ENCODE measurements at places on chromosomes 1 and 21. TPM values are rescaled to one million over a fixed set of nuclear protein-coding genes. Genes with fewer than 3 reads are reported as not detected.
A peak's percentile ranks its signal among the peaks of the same experiment; 100 is the strongest.

- no peak for DNase-seq
Observed at GRCh38 chr1:239574112-239574511, 187.7 kb downstream of the CHRM3 start.

- DNase-seq: no peak
Observed at GRCh38 chr1:162380061-162380846, 1.3 kb upstream of the C1orf226 start.

GRCh38 chr1:161727256-161727924, 6.0 kb downstream of the FCRLB start:
- DNase-seq: no peak

CELA3A gene
- total RNA-seq: not detected

GRCh38 chr21:44567481-44568171, 5.9 kb upstream of the KRTAP10-4 start:
- DNase-seq: peak; percentile 34

DNA sequence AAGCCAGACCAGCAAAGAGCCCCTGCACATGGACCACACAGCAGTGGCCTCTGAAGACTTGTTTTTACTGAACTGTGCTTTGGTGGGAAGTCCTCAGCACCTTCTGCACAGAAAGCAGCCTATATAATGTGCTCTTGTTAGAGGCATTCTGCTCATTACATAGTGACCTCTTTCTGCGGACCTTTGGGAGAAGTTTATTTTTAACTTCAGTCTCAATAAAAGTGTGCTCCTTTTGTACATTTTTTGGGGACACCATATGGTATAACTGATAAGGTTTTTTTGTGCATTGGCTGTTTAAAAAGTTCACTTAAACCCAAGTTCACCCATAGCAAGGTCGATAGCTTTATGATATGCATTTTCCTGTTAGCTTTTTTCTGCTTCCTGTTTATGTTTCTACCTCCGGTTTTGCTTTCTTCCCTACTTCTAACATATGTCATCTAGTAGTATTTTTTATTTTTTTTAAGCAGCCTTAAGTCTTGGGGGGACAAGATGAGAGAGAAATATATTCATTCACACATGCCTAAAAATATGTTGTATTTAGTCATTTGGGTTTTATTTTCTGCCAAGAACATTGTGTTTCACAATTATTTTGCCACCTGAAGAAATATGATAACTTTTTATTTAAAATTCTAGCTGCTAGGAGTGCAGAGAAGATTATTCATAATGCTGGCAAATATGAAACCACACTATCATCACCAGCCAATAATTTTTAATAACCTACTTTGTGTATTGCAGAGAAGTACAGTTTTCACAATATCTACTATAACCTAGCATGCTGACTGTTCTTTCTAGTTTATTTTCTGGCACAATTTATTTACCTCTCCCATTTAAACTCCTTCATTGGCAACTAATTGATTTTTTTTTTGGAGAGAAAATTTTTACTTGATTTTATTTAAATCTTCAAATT, 22.9 kb upstream of the SLC19A2 start:
- DNase-seq: no peak

- DNase-seq: peak; percentile 65
Observed at GRCh38 chr1:225816643-225817538, 7.0 kb downstream of the EPHX1 start.

DNA sequence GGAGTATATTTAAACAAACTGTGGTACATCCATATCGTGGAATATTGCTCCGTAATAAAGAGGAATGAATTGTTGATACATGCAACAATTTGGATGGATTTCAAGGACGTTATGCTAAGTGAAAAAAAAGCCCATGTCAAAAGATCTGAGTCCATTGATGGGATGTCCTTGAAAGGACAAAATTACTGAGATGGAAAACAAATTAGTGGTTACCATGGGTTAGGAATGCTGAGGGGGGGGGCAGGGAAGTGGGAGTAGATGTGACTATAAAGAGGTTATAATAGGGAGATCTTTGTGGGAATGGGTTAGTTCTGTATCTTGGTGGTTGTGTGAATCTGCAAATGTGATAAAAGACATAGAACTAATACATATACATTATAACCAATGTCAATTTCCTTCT, 409.3 kb downstream of the SRGAP2C start:
- DNase-seq: no peak

SHISA4 gene
- 3.7 TPM for total RNA-seq

DNA sequence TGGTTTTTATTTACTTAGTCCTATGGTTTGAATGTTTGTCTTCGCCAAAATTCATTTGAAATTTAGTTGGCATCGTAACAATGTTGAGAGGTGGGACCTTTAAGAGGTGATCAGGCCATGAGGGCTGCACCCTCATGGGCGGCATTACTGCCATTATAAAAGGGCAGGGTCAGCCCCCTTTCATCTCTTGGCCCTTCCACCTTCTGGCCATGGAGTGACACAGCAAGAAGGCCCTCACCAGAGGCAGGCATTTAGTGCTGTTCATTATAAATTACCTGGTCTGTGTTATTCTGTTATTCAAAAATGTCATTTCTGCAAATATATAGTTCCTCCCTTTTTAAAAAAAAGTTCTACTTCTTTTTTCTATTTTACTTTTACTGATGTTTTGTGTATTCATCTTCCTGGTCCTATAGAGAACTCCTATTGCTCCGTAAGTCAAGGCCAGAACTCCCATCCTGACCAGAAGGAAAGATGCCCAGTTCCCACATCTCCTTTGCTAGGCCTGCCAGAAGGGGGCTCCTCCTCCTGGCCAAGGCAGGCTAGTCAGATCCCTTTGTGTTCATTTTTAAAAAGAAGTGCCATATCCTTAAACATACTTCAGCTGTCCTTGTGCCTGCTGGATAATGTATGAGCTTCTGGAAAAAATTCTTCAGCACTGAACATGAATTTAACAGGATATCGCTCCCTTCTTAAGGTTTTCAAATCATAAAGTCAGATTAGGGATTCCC, 10.0 kb upstream of the LBR start:
- peak; percentile 66 for DNase-seq

- no peak for DNase-seq
Observed at GRCh38 chr1:90919900-90920299, 101.9 kb downstream of the ZNF644 start.

GFI1 gene
- total RNA-seq: 0.48 TPM

CA6 gene
- total RNA-seq: not detected

MUTYH gene
- total RNA-seq: 126 TPM

CHI3L2 gene
- total RNA-seq: not detected

- no peak for DNase-seq
Observed at GRCh38 chr1:189567890-189568289, 909.8 kb downstream of the BRINP3 start.

ESPN gene
- 8.7 TPM for total RNA-seq

KRTAP19-8 gene
- total RNA-seq: not detected

GRCh38 chr21:44765231-44766013, 36.2 kb downstream of the UBE2G2 start:
- DNase-seq: peak; percentile 64

DNA sequence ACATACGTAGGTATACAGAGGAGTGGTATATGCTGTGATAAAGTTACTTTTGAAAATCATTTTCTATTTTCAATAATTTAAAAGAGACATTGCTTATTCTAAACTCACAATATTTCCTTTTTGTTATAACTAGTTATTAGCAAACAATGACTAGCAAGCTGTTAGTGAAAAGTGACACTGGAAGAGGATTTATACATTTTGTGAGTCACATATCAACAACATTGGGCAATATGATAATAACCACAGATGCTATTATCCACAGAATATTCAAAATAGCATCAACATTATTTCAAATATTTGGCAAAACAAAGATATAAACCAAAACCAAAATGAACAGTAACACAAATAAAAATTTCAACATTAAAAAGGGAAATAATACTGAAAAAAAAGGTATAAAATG, 104.0 kb upstream of the HP1BP3 start:
- DNase-seq: no peak

AMY1B gene
- not detected for total RNA-seq

ABCA4 gene
- total RNA-seq: 0.04 TPM

RNU1-4 gene
- total RNA-seq: under 0.01 TPM

DNA sequence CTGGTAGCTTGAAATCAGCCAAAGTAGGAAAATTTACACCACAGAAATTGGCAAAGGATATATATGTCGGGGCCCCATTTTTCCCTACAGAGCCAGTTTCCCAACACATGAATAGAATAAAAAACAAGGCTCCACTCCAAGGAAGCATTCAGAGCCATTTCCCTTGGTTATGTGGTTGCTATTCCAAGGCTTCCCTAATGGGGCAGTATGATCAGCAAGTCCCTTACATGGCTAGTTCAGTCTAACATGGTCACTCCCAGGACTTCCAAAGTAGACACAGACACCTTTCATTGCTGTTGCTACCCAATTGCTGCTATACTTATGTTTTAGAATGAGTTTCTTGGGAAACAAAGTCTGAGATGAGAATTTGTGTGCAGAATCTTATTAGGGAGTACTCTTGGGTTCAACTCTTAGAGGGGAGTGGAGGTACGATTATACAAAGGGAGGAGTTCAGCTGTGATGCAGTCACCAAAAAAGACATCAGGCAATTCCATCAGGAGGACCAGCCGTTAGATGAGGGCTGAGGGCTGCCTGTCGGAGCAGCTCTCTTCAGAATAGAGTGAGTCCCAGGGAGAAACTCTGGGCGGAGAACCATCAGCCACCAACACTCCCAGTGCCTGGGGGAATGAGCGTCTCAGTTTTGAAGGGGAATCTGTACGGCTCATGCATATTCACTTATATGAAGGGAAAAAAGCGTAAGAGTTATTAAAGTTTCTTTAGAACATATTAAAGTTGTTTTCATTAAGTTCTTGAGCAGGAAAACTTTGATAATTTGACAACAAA, 92.9 kb downstream of the C21orf91 start:
- DNase-seq: peak; percentile 66

MR1 gene
- total RNA-seq: not detected

GRCh38 chr1:108901106-108901505, 24.3 kb downstream of the GPSM2 start:
- no peak for DNase-seq

GRCh38 chr1:59520194-59520593, 223.3 kb downstream of the FGGY start:
- no peak for DNase-seq

DNA sequence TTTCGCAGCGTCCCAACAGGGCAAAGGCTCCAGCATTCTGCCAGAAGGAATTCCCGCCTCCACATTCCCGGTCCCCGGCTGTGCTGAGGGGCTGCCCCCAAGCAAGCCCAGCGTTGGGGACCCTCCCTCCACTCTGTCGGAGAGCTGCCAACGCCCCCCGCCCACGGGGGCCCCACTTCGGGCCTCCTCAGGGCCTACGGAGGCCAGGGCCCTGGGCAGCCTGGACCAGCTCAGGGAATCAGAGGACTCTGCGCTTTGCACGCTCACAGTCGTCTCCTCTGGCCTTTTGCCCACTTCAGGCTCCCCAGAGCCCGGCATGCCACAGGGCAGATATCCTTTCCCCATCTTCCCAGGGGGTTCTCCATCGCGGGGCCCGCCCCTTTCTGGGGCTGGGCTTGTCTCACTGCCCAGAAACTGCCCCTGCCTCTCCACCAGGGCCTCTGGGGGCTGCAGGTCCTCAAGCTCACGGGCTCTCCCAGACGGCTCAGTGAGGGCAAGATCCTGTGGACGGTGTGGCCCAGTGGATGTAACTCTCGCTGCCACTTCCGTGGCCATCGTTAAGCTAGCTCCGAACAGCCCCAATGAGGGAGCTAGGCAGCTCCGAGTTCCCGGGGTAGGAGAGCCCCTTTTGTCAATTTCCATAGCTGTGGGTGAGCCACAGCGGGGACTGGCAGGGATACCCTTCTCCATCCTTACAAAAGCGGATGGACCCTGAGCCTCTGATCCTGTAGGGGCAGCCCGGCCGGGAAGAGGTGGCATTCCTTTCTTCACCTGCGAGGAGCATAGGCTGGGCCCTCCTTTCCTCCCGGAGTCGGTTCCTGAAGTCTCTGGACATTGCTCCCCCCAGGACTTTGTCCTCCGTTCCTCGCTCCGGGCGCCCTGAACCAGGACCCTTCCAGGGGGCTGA, 2.8 kb downstream of the ITPKB start:
- peak; percentile 71 for DNase-seq

GRCh38 chr1:1236945-1237873, 5.2 kb downstream of the B3GALT6 start:
- peak; percentile 83 for DNase-seq

DNA sequence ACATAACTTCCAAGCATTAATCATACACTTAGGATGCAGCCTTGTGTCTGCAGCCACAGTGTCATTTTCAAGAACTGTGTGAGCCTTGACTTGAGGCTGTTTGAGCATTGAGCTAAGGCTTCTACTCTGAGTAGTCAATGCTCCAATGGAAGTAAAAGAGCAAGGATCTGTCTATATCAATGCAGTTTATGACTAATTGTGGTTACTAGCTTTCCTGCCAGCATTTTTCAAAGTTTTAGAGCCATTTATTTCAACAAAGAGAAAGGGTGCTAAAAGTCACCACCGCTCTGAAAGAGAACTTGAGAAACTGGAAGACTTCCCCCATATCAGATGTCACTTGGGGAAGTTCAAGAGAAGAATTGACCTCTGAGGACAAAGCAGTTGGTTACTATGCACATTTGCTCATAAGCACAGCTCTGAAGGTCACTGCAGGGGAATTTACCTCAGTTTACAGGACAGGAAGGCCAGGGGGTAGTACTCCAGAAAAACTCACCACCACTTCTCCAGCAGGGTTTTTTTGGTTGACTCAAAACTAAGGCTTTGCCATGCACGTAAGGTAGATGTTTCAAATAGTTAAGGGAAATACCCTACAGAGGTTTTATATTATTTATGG, 24.5 kb upstream of the RGS1 start:
- no peak for DNase-seq

PPFIA4 gene
- 7.4 TPM for total RNA-seq

- no peak for DNase-seq
Observed at GRCh38 chr1:203776636-203777035, 11.7 kb downstream of the LAX1 start.

DNA sequence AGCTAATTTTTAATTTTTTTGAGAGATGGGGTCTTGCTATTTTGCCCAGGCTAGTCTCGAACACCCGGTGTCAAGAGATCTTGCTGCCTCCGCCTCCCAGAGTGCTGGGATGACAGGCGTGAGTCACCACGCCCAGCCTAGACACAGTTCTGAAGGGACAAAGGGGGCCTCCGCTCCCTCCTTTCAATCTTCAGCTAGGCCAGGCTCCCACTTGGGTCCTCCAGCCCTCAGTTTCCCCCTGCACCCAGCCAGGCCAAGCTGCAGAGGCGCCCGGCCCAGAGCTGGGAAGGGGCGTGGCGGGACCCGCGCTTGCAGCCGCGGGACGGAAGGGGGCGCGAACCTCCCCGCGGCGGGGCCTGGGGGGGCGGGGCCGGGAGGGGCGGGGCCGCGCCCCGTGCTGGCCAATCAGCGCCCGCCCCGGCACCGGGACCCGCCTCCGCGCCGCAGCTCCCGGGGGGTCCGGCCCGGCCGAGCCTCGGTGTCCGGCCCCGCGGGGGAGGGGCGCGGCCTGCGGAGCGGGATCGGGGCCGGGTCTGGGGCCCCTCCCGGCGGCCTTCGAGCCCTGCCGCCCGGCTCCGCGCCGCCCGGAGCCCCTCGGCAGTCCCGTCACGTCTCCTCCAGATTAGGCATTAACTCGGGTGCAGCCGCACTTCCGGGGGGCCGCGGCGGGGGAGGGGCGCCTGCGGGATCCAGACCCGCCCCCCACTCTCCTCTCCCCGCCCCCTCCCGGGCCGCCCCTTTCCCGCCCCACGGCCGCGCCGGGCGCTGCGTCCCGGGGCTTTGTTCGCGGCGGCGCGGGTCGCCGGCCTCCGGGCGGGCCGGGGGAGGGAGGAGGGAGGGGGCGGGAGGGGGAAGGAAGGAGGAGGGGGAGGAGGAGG, 559 bp upstream of the AGRN start:
- DNase-seq: peak; percentile 99

SH2D2A gene
- total RNA-seq: 4.3 TPM

OR6N1 gene
- not detected for total RNA-seq

CACNA1E gene
- total RNA-seq: 0.30 TPM

- no peak for DNase-seq
Observed at GRCh38 chr1:112852276-112852675, 103.7 kb downstream of the SLC16A1 start.

Measured in H7 (cell line).